ENCODE measurements at places on chromosomes 3 and 15. TPM values are rescaled to one million over a fixed set of nuclear protein-coding genes. Genes with fewer than 3 reads are reported as not detected.

Gene PDZRN3
- total RNA-seq, result 32.7 TPM

Gene PYGO1
- 8.7 TPM for total RNA-seq

Gene RHCG
- under 0.01 TPM for total RNA-seq

Gene HERC2
- total RNA-seq, result 41.6 TPM

Gene MINAR1
- total RNA-seq, result 0.38 TPM

Gene SLC27A2
- total RNA-seq, result under 0.01 TPM

Gene RGMA
- 0.19 TPM for total RNA-seq

Gene RASGRP1
- 6.2 TPM for total RNA-seq

Gene GPR171
- total RNA-seq, result not detected

Gene GOLGA6L4
- total RNA-seq, result 0.19 TPM

Gene IL12A
- 1.2 TPM for total RNA-seq

Gene PROS1
- 43.7 TPM for total RNA-seq

Gene NDUFB5
- 140 TPM for total RNA-seq

Gene GOLGA6L2
- not detected for total RNA-seq

Gene SPINT1
- 0.28 TPM for total RNA-seq

Gene LCTL
- total RNA-seq, result 4.8 TPM

Gene TRAIP
- total RNA-seq, result 9.0 TPM

Gene PRKCD
- total RNA-seq, result 1.7 TPM

Gene CHSY1
- 84.7 TPM for total RNA-seq

Gene SPPL2A
- 79.8 TPM for total RNA-seq

Gene HDC
- total RNA-seq, result not detected

Gene P2RY1
- 0.38 TPM for total RNA-seq

Gene STAB1
- 2.9 TPM for total RNA-seq

Gene ACTC1
- total RNA-seq, result not detected

Gene CD200
- 25.1 TPM for total RNA-seq

Gene GRK7
- not detected for total RNA-seq

Gene COL6A5
- total RNA-seq, result not detected

Gene TSPAN3
- total RNA-seq, result 194 TPM

Gene DLL4
- total RNA-seq, result 0.28 TPM

Gene DLEC1
- total RNA-seq, result 0.28 TPM

Gene TGFBR2
- total RNA-seq, result 113 TPM

Gene LINGO1
- 0.19 TPM for total RNA-seq

Gene PCOLCE2
- total RNA-seq, result 27.8 TPM

Gene ILDR1
- total RNA-seq, result not detected

Gene FAM81A
- 0.28 TPM for total RNA-seq

Gene SENP2
- total RNA-seq, result 48.7 TPM

Gene FANCD2OS
- not detected for total RNA-seq

Gene EXOG
- 5.6 TPM for total RNA-seq

Gene MKRN2OS
- total RNA-seq, result not detected

Gene PLSCR1
- total RNA-seq, result 44.1 TPM
